ENCODE measurements at places on chromosomes 7 and 10. TPM values are rescaled to one million over a fixed set of nuclear protein-coding genes. Genes with fewer than 3 reads are reported as not detected.

GRCh38 chr10:118110750-118111149 lies 64.0 kb upstream of the RAB11FIP2 start:
- no peak overlapping the region for H3K27ac ChIP-seq
- H3K27me3 ChIP-seq = no peaks in the 10 kb centered on the region
- no peak for DNase-seq
- no peaks in the 10 kb centered on the region for H3K4me1 ChIP-seq
- no peaks in the 10 kb centered on the region for H3K36me3 ChIP-seq

DNA sequence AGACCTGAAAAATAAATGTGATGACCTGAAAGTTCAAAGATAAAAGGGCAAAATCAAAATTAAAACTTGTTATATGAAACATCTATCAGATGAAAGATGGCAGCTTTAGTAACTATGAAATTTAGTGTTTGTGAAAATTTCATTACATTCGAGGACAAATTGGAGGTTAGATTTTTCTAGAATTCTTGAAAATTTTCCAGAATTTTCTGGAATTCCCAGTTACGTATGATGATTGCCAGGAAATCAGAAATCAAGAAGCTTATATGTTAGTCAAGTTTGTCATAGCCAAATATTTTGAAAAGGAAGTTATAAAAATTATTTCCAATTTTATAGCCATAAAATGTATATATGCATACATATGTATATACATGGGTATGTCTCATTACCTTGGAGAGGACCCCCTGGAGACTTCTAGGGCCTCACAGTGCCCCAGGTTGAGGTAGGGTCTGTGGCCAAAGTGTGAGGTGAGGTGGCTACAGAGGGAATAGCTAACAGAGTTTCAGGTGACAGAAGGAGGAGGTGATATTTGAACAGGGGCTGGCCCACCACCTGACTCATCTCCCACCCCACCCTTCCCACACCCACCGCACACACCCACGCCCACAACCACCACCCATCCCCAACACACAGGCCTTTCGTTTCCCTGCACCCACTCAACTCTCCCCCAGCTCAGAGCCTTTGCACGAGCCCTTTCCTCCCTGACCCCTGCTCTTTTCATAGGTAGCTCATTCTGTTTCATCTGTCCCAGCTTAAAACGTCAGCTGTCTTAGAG lies 21.5 kb downstream of the C10orf105 start:
- peaks cover 8% of the 10 kb centered on the region for H3K4me1 ChIP-seq
- DNase-seq = no peak
- no peak overlapping the region for H3K4me3 ChIP-seq
- no peak overlapping the region for H3K27ac ChIP-seq
- H3K27me3 ChIP-seq = no peaks in the 10 kb centered on the region

- DNase-seq = no peak
- H3K4me3 ChIP-seq = no peak overlapping the region
- no peaks in the 10 kb centered on the region for H3K27me3 ChIP-seq
- H3K4me1 ChIP-seq = no peaks in the 10 kb centered on the region
- no peaks in the 10 kb centered on the region for H3K36me3 ChIP-seq
Observed at GRCh38 chr10:13917791-13918190, 331.0 kb downstream of the PRPF18 start.

- H3K4me3 ChIP-seq = no peak overlapping the region
- no peak overlapping the region for H3K27ac ChIP-seq
- H3K36me3 ChIP-seq = no peaks in the 10 kb centered on the region
- H3K27me3 ChIP-seq = no peaks in the 10 kb centered on the region
- peaks cover 10% of the 10 kb centered on the region for H3K4me1 ChIP-seq
Observed at GRCh38 chr10:43595739-43596298, 10.4 kb upstream of the ZNF485 start.

GRCh38 chr10:58980826-58981415 lies 195.5 kb upstream of the PHYHIPL start:
- no peak overlapping the region for H3K27ac ChIP-seq
- no peaks in the 10 kb centered on the region for H3K36me3 ChIP-seq
- H3K4me1 ChIP-seq = no peaks in the 10 kb centered on the region
- no peak overlapping the region for H3K4me3 ChIP-seq
- DNase-seq = no peak
- no peaks in the 10 kb centered on the region for H3K27me3 ChIP-seq

- H3K4me3 ChIP-seq = no peak overlapping the region
- DNase-seq = no peak
Observed at GRCh38 chr7:116633131-116633988, 38.6 kb upstream of the MET start.

Gene VKORC1L1
- 29.3 TPM for polyA plus RNA-seq

Gene SLC39A12
- 0.03 TPM for polyA plus RNA-seq

Measured in large intestine (tissue), 12 donors.